Suppressor macrophage treated with lipopolysaccharide for 1 hour (primary cell): ENCODE measurements at places on chromosomes 2 and 18.

DNA sequence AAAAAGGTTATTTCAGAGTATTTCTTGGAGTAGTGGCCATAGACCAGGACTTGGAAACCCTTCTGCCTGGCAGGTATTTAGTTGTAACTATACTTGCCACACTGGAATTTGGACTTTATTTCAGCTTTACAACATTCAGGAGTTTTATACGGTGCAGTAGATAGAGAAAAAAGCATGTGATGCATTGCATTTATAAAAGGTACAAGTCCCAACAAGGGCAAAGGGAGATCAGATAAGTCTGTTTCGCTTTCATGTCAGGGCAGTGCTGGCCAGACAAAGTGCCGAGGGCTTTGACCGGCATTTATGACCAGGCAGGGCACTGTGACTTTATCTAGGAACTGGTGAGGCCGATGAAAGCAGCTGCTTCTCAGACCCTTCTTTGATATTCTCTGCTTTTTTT, 145.4 kb downstream of the RTN4 start:
- DNase-seq: no peak

DNA sequence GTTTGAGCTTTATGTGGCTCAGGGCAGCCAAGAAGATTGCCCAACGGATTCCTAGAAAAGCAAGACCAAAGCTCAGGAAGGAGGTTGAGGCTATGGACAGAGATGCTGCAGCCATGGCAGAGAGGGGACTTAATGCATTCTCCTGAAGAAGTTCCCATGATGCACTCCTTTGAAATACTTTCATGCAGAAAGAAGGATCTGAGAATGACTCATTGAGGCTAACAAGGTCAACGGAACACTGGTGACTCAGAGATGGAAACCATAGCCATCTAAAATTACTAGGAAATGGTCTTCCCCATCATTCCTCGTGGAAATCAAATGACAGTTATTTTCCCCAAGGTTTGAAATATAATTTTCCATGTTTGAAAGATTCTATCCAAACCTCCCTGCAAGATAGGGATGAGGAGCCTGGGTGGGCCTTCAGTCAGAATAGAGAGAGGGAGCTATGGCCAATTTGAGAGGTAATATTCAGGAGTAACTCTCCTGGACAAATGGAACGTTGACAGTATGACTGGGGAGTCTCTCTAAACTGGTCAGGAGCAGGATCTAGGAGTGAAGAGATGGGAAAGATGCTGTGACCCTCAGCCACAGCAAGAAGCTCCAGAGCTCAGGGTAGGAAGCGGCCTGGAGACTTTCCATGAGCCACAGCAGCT, 63.0 kb downstream of the REEP1 start:
- peak; percentile 72 for DNase-seq

DNA sequence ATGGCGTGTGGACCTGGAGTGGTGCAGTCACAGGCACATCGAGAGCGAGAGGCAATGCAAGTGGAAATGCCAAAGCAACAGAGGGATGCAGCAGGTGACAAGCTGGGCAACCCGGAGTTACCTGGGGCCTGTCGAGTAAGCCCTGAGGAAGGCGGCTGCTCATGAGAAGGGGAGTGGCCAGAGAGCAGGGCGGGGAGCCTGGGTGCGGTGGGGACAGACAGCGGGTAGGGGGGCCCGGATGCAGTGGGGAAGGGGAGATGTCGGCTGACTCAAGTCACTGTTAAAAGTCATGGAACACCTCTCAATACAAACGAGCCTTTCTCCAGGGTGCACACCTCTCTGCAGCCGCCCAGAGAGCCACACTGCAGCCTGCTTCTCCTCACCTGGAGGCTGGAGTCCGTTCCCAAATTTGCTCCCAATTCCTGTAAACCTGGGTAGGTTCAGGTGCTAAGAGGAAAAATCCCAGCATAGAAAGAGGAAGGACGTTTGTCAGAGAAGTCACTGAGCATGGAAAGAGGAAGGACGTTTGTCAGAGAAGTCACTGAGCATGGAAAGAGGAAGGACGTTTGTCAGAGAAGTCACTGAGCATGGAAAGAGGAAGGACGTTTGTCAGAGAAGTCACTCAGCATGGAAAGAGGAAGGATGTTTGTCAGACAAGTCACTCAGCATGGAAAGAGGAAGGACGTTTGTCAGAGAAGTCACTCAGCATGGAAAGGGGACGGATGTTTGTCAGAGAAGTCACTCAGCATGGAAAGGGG, 71.7 kb upstream of the TWIST2 start:
- DNase-seq: no peak

DNA sequence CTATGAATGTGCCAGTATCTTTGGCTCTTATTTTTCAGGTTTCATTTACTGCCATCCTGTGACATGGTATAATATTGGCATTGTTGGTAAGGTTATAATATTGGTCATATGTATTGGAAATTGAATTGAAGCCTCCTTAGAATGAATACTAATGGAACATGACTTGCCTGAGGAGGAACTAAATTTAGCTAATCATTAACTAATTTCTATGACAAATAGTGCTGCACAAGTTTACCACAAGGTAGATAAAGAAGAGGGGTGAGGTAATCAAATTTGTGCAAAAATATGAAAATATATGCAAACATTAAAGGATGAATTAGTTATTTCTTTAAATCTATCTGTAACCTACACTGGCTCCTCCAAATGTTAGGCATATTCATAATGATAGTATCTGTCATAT, 43.2 kb upstream of the ORC2 start:
- no peak for DNase-seq

DNA sequence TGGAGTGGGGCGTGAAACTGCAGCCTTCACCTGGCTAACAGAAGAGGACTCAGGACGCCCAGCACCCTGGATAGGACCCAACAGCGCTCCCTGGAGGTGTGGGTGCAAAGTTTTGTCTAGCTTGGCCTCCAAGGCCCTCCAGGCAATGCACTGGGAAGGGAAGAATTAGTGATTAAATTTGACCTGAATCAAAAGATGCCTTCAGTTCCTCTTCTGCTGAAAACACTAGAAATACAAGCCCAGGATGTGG, 779 bp upstream of the TRIB2 start:
- DNase-seq: peak; percentile 72

- no peak for DNase-seq
Measured at GRCh38 chr2:119546447-119546767, 2.2 kb downstream of the CFAP221 start.

GRCh38 chr18:62506495-62507143, 16.2 kb upstream of the ZCCHC2 start:
- peak; percentile 71 for DNase-seq

DNA sequence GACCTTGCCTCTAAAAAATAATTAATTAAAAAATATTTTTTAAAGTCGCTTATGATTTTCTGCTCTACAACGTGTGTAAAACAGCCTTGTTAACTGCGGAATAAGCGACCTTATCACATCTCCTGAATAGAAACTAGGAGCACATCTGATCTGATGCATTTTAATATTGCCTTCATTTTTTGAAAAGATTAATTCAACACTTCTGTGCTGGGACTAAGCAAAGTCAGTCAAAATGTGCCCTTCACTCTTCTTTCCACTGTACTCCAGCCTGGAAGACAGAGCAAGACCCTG, 12.6 kb downstream of the CLEC4F start:
- DNase-seq: no peak
